ENCODE measurements at places on chromosomes 11 and 22. TPM values are rescaled to one million over a fixed set of nuclear protein-coding genes. Genes with fewer than 3 reads are reported as not detected.

ST14 gene
- 3.8 TPM for total RNA-seq

SLC29A2 gene
- 2.8 TPM for total RNA-seq

TMX2 gene
- 60.7 TPM for total RNA-seq

LRRC75B gene
- 16.0 TPM for total RNA-seq

HTR3A gene
- 0.16 TPM for total RNA-seq

APOBEC3H gene
- total RNA-seq = not detected

SLC22A12 gene
- total RNA-seq = not detected

TH gene
- 2.3 TPM for total RNA-seq

TTC36 gene
- total RNA-seq = 2.5 TPM

TMEM9B gene
- 46.2 TPM for total RNA-seq

BIK gene
- not detected for total RNA-seq

TSSK2 gene
- total RNA-seq = not detected

APOA4 gene
- not detected for total RNA-seq

OR2AG1 gene
- total RNA-seq = not detected

CARD18 gene
- 0.88 TPM for total RNA-seq

TMPRSS4 gene
- 7.7 TPM for total RNA-seq

PRRG4 gene
- total RNA-seq = 1.4 TPM

TMEM191C gene
- 1.6 TPM for total RNA-seq

ASCL2 gene
- total RNA-seq = 0.82 TPM

OR51B2 gene
- 0.44 TPM for total RNA-seq

UBQLN3 gene
- total RNA-seq = 0.88 TPM

HBE1 gene
- 1.5 TPM for total RNA-seq

KRTAP5-6 gene
- not detected for total RNA-seq
